Lung (tissue), 17 donors: ENCODE measurements at places on chromosomes 4 and X.

DNA sequence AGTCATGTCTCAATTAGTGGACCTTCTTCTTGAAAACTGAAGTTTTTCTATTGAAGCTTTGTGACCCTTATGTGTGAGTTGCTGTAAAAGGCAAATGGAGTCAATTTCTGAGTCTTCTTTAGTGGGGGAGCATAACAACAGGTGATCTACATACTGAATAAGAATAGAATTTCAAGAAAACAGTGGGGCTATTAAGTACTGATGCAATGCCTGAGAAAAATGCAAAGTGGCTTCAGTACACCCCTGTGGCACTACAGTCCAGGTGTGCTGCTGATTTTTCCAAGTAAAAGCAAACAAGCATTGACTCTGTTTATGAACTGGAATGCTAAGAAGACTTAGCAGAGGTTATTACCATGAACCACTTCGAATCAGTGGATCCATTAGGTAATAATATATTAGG is 328.0 kb upstream of the PABPC4L start:
- DNase-seq: no peak

GRCh38 chr4:76533314-76533713 is 98.3 kb downstream of the SHROOM3 start:
- no peak for DNase-seq

DNA sequence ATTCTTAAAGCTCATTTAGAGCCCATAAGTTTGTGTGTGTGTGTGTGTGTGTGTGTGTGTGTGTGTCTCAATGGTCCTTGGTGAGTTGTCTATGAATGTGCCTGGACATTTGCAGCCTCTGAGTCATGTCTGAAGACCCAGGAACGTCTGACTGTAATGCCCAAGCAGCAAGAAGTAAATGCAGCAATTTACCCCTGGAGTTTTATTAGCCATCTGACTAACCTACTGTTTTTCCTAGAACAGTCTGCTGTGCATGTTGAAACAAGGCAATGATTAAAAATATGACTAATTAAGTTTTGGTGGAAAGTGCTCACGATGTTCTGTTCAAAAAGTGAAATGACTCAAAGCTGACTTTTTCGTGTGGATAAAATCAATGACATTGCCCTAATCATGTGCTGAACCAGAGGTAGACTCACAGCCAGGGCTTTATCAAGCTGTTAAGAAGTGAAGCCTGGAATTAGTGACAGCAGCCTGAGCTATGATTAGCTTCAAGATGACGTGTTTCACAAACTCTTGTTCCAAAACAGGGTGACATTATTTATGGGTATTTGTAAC is 201.6 kb downstream of the CPE start:
- no peak for DNase-seq

GRCh38 chr4:1686440-1687036 is 2.4 kb upstream of the FAM53A start:
- no peak for DNase-seq

DNA sequence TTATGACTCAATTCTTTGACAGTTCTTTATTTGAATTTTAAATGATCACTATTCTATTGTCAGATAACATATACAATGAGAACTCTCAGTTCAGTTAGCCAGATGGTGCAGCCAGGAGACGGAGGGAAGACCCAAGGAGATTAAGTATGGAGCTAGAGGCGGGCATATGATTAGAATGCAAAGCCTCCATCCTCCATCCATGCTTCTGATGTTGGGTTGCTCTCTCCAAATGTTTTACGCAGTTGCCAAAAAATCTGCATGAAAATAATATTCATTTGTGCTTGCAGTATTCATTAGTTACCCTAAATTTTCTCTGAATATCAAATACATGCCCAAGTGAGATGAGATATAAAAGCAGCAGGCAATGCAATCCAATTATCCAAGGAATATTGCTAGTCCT is 874.8 kb downstream of the C4orf33 start:
- DNase-seq: no peak

DNA sequence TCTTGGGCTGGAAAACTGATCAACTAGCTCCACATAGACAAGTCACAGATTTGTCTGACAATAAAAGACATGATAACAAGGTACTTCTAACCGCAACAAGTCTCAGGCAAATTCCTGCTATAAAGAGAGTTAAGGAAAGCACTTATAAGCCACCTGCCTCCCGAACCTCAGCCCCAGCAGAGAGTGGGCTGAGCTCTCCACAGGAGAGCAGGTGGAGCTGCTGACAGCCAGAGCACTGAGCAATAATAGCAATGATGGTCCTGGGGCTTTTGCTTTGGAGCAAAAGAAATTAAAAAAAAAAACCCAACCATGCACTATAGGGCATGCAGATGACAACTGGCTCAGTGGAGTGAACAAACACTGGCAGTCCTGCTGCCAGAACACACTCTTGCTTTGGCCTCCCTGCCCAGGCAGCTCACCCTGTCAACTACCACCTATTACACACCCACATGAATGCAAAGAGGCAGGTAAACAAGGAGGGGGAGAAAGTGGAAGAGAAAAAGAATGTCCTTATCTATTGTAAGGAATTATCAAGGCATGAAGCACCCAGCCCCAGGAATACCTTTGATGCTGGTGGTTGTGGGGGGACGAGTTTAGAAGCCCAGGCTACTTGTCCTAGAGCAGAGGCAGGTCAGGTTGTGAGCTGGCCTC is 135.8 kb upstream of the DGKK start:
- no peak for DNase-seq

- DNase-seq: no peak
Measured at GRCh38 chr4:102543030-102543928, 42.1 kb downstream of the NFKB1 start.

DNA sequence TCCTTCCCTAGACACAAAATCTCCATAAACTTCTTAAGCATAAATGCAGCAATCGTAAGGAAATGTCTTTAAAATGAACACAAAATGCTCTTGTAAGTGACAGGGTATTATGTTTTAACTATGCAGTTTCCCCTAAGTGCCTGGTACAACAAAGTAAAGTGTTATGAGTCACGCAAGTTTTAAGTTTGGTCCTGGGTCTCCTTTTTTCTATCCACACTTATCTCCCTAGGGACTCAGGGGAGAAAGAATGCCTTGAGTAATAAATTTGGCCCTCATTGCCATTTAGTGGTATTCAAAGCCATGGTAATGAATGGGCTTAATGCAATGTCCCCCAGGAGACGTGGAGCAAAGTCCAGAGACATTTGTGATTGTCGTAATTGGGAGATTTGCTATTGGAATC is 149.1 kb downstream of the MAGEB17 start:
- DNase-seq: no peak

GRCh38 chr4:138897811-138898226 is 117.8 kb upstream of the NOCT start:
- DNase-seq: no peak

DNA sequence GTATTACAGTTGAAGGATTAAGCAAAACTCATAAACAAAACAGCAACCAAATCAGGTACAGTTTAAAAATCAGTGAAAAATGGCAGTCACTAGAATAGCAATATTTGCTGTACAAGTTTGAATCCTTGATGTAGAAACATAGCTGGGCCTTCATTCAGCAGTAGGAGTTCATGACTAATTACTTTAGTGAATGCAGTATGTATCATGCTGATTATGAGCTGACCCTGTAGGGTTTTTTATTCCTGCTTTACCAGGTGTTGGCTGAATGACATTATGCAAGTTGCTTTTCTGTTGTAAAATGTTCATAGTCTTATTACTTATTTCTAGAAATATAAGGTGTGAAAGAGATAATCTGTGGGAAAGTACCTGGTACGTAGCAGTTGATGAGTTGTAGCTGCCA is 179.6 kb downstream of the CCSER1 start:
- DNase-seq: no peak

- no peak for DNase-seq
Measured at GRCh38 chr4:55340266-55340665, 5.8 kb upstream of the SRD5A3 start.

GRCh38 chrX:107324493-107325310 is 118.3 kb downstream of the DNAAF6 start:
- peak; percentile 76 for DNase-seq

DNA sequence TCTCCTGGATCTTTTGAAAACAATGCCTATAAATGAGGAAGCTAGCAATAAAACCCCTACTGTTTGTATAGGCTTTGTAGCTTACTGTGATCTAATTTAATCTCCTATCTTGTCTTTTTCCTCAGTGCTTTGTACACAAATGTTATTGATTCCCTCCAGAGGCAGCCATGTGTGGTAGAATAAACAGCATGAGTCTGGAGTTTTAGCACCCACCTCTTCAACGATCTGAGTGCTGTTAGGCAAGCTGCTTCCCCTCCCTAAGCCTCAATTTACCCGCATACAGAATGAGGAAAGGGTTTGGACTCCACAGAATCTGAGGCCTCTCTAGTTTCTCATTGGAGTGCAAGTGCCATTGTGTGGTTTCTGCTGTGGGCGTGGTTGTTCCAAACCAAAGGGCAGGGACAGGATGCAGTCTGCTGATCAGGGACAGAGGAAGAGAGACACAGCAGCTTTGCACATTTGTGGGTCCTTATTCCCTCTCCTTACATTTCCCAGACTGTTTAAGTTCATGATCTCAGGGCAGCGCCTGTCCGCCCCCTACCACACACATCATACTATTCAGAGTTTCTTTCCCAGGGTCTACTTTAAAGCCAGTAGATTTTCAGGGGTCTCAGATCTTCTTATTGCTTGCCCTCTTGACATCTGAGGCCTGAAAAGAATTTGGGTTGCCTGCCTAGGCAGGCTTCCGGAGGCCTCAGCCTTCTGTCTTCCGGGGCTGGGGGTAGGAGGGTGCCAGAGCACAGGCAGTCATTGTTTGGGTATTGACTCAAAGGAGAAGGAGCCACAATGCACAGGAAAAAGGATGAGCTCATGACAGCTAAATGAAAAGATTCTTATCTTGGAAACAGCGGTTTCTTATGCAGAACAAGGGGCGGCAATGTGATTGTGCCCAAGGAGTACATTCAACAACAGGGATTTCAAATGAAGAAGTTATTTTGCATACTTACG is 114.9 kb upstream of the TEX13D start:
- DNase-seq: peak; percentile 23

DNA sequence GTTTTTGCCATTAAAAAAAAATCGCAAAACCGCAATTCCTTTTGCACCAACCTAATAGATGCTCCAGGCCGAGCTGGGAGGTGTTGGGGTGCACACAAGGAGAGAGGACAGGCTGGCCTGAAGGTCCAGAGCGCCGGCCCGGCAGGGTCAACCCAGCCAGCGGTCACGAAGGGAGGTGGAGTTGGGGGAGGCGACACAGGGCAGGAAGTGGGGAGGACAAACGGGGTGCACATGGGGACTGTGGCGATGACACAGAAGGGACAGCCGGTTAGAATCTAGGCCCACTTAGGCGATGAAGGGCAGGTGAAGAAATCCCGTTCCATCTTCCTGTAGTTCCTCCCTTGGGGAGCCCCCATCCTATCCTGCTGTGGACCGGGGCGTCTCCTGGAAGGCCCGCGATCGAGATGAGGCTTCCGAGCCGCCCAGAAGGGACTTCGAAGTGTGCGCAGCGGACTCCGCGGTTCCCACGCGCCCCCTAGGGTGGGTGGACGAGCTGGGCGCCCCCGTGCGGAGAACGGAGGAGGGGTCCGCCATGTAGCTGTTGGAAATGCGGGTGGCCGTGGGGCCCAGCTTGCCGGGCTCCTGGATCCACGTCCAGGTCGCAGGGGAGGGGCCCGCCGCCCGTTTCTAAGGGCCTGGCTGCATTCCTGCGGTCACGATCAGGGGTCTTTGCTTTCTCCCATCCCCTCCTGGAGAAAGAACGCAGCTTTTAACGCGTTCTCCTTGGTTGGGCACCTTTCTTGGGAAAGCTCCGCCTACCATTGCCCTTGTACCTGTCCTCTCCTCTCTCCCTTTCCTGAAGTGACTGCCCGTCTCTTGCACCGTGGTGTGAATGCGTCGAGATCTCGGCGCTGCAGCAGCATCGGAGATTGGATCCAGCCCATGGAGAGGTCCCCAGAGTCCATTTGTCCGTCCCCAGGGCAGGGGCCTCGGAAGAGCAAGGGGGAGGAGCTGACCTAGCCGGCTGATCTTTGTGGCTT is 17.0 kb upstream of the HPF1 start:
- peak; percentile 54 for DNase-seq

DNA sequence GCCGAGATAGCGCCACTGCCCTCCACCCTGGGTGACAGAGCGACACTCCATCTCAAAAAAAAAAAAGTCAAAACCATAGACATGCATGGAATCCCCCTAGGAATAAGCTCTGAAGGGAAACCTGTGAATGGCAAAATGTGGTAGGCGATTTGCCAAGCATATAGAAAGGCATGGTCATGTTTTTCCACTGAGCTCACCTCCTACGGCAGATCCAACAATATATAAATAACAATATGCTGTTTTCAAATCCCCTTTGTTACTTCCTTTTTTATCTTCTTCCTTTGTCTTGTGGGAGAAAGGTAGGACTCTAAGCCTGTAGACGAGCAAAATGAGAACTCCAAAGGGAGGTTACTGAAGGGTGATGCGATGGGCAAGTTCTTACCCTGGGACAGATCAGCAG is 219.0 kb downstream of the PALLD start:
- no peak for DNase-seq

DNA sequence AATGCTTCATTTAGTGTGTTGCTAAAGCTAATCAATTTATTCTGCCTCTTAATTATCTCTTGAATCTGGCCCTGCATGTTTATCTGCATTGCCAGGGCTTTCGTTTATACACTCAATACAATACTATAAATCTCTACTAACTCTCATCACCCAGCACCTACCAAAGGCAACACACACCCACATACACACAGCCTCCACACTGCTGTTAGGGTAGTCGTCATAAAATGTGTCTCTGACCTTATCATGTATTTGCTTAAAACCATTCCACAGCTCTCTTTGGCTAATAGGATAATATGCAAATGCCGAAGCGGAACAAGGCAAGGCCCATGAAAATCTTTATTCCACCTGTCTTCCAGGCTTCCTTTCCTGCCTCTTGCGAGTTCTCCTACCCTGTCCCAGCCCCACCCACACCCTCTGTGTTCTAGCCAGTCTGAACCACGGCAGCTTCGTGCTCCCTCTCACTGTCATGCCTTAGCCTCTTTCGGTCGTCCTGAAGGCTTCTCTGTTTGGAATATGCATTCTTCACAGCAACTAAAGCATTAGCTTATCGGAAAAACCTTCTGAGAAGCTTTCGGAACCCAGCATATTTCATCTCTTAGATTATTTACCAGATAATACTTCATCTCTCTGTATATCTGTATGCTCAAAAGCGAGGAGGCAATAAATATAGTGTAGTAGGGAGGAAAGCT is 333.5 kb downstream of the TENM3 start:
- no peak for DNase-seq
